ENCODE measurements at places on chromosomes 5 and 9.

- no peak for DNase-seq
These were observed 132.1 kb downstream of the COX7C start for GRCh38 chr5:86749841-86750240.

- DNase-seq = no peak
These were observed 124.6 kb upstream of the TAF11L2 start for GRCh38 chr5:17373406-17373805.

- no peak for DNase-seq
These were observed 22.5 kb upstream of the CCNH start for GRCh38 chr5:87435144-87435694.

GRCh38 chr5:113450462-113450861 lies 15.7 kb upstream of the TSSK1B start:
- DNase-seq = no peak

GRCh38 chr9:37542895-37543294 lies 33.3 kb downstream of the FBXO10 start:
- no peak for DNase-seq

- DNase-seq = no peak
These were observed 18.9 kb downstream of the KIF24 start for GRCh38 chr9:34310215-34310614.
